ENCODE measurements at places on chromosomes 12 and 14.

GRCh38 chr12:68335462-68335861 is 3.3 kb upstream of the MDM1 start:
- DNase-seq, result no peak

DNA sequence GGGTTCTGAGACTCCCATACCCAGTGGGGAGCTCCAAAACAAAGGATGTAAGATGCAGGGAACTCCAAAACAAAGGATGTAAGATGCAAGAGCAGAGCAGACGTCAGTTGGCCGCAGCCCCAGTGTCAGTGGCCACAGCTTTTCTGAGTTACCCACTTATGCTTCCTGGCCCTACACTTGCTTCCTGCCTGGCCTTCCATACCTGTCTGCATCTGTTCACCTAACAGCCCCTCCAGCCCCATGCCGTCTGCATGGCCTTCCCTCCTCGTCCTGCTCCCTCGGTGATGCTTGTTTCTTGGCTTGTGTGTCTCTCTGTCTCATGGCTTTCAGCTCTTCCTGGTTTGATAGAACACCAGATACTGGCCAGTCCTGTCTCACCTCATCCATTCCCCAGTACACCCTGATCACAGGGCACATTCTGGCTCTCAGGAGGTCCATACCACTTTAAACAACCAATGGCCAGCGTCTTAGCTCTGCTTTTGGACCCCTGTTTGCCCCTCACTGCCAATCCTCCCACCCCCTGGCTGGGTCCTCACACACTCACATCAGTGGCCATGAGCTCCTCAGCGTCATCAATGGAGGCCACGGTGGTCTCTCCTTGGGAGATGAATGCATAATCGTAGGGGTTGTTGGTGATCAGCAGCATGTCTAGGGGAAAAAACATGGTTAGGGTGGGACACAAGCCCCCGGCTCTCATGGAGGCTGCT is 5.3 kb downstream of the MYH7 start:
- no peak for DNase-seq

- DNase-seq, result no peak
Measured at GRCh38 chr12:80205960-80206359, 106.6 kb downstream of the OTOGL start.

GRCh38 chr12:129049917-129050316 is 196.6 kb downstream of the GLT1D1 start:
- peak; percentile 88 for DNase-seq

- DNase-seq, result no peak
Measured at GRCh38 chr14:88825503-88825902, 1.1 kb downstream of the TTC8 start.

GRCh38 chr14:91570021-91570420 is 59.9 kb upstream of the PPP4R3A start:
- DNase-seq, result peak; percentile 76

DNA sequence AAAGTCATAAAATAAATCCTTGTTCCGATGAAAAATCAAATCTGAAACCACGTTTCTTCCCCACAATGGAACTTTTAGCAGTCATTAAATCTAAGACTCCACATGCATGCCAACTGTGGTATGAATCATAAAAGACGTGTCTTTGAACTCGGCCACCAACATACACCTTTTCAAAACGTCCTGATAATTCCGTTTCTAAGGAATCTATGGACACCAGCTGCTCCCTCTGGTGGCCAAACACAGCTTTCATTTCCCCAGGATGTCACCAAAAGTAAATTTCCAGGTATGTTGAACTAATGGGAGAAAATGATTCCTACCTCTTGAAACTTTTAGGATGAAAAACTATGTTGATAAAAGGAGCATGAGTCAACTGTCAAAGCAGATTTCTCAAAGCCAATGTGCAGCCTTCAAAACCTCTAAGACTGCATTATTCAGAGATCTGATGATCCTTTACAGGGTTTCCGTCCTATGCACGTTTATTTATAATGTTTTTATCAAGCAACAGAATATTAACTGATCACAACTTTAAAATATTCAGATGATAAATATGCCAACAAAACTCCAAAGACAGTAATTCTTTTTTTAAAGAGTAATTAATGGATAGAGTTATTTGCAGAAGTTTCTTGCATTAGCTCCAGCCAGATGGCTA is 96.2 kb downstream of the CIT start:
- DNase-seq, result peak; percentile 82

GRCh38 chr14:29858299-29858698 is 69.3 kb downstream of the PRKD1 start:
- DNase-seq, result no peak

DNA sequence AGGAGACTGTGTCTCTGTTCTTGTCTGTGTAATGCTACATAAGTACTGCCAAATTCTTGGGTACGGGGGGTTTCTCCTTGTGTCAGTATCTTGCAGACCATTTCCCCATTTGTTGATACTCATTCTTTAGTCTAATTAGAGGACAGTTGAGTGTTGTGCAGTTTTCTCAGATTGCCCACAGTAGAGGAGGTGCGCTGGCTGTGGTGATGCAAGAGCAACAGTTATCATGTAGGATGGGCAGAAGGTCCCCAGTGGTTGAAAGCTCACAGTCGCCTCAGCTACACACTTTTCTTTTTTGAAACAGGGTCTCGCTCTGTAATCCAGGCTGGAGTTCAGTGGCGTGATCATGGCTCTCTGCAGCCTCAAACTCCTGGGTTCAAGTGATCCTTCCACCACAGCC is 37.8 kb upstream of the ATP2A2 start:
- no peak for DNase-seq

GRCh38 chr12:89280833-89281538 is 71.3 kb downstream of the DUSP6 start:
- DNase-seq, result no peak

GRCh38 chr14:104179126-104179525 is 40.7 kb downstream of the KIF26A start:
- DNase-seq, result no peak

DNA sequence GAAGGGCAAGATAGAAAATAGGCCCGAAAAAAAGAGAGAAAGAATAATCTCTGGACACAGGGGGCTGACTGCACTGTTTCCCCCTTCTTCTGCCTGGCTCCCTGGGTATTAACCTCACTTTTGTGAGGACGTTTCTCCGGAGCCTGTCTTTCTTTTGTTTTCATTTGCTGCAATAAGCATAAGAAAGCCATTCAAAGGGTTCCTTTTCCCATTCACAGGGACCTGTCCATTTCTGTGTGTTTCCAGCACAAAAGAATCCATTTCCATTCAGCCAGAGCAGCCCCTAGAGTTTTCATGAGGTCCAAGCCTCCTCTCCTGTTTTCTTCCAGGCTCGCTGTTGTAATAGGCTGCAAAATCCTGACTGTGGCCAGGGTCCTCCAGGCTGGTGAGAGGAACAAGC is 16.8 kb downstream of the PLXNC1 start:
- no peak for DNase-seq

DNA sequence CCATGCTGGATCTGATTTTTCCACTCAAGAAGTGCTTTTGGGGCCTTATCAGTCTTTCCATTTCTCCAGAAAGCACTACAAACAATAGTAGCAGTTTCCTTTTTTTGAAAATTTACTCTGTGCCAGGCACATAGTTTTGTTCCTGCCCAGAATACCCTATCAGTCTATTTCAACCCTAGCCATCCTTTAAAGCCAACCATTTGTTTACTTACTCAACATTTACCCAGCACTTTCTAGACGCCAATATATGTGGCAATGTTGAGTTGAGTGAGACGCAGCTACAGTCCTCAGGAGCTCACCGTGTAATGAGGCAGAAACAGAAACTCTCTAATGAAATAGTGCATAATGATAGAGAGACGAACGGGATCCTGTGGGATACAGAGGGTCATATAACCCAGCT is 32.9 kb upstream of the CHST11 start:
- no peak for DNase-seq

- DNase-seq, result no peak
Measured at GRCh38 chr14:54834727-54835126, 67.9 kb downstream of the GCH1 start.

DNA sequence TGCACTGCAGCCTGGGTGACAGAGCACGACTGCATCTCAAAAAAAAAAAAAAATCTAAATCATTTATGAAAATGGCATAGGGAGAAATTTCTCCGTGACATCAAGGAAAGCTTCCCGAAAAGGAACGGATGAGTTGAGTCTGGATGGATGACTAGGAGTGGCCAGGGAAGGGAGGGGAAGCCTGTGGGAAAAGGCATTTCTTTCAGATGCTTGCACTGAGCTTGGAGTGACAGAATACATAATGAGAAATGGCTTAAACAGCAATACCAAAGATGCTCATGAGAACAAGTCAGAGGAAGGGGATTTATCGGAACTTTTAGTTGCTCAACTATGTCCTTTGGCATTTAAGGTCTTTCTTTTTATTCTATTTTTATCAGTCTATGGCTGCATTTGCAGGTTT is 1369.2 kb upstream of the TMEM132C start:
- DNase-seq, result no peak

DNA sequence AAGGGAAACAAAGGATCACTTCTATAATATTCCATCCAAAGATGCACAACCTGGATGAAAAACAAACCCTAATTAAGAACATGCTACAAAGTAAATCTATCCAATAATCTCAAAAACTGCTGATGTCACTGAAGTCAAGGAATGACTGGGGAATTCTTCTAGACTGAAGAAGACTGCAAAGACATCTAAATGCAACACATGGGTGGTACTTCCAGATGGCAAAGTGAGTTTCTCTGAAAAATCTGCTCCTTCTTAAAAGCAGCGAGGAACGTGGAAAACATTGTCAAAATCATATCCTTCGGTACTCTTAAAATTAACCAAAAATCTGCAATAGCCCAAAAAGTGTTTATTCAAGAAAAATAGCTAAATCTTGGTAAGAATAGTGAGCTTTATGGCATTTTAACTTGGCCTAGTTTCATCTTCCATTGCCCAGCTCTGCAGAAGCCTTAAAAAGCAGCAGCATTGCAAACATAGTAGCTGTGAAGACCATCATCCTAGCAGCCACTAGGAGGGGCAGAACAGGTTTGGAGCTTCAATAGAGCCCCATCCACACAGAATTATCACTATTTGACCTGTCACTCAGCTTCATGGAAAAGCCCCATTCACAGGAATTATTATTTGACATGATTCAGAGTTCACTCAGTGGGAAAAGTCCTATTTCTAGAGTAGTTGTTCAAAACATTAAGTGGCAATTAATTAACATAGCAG is 7.4 kb downstream of the CLEC14A start:
- peak; percentile 51 for DNase-seq

GRCh38 chr12:122021822-122022392 is at the start of gene BCL7A:
BCL7A (plus strand) TSS chr12:122021884; CDS start chr12:122022092, 208 bp downstream.
- DNase-seq, result peak; percentile 92

DNA sequence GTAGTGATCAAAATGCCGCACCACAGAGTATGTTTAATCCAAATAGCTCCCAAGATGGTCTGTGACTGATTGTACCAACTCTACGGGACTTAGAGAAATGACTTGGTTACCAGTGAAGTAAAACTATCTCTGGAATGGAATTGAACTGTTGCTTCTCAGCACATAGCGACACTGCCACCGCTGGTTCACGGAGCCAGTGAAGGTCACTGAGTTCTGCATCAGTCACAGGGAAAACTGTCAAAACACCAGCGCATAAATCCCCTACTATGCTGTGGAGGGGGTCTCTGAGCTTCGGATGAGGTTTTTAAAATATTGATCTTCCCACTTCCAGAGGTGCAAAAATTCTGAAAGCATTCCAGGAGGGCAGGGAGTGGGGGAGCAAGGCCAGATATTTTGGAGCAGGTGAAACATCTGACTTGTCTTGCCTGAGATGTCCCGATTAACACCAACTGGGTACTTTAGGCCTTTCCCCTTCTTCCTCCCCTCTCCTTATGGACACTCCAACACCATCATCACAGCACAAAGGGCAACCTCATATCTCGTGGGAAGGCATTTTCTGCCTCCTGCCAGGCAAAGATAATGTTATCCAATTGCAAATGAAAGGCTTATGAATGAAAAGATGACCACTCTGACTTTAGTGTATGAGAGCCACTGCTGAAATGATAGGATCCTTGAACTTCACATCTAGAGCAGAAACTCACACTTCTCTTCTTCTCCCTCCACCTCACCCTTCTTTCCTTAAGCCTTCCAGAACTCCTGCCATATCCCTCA is 2.0 kb upstream of the PLXNC1 start:
- DNase-seq, result peak; percentile 54

DNA sequence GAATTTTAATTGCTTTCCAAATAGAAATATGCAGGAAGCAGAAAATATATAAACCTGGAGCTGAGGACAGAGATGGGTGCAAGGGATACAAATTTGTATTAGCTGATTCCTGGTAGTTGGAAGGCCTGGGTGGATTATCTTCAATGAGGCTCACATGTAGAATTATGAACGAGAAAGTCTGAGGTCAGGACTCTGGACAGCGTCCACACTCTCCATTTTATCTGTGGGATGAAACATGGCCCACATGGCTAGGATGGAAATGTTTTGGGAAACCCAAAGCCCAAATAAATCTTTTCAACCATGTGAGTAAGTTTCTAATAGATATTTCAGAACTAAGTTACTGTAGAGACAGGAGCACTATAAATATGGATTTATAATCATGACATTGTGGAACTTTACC is 256.1 kb downstream of the APAF1 start:
- peak; percentile 66 for DNase-seq

GRCh38 chr14:77523109-77523508 is 24.5 kb upstream of the ISM2 start:
- DNase-seq, result no peak

- no peak for DNase-seq
Measured at GRCh38 chr12:130462558-130463274, 125.0 kb downstream of the PIWIL1 start.

- no peak for DNase-seq
Measured at GRCh38 chr12:88546226-88546625, 34.0 kb downstream of the KITLG start.

GRCh38 chr14:56224229-56224628 is 106.0 kb downstream of the PELI2 start:
- no peak for DNase-seq

- DNase-seq, result peak; percentile 66
Measured at GRCh38 chr14:31884776-31885379, 192.2 kb upstream of the ARHGAP5 start.

DNA sequence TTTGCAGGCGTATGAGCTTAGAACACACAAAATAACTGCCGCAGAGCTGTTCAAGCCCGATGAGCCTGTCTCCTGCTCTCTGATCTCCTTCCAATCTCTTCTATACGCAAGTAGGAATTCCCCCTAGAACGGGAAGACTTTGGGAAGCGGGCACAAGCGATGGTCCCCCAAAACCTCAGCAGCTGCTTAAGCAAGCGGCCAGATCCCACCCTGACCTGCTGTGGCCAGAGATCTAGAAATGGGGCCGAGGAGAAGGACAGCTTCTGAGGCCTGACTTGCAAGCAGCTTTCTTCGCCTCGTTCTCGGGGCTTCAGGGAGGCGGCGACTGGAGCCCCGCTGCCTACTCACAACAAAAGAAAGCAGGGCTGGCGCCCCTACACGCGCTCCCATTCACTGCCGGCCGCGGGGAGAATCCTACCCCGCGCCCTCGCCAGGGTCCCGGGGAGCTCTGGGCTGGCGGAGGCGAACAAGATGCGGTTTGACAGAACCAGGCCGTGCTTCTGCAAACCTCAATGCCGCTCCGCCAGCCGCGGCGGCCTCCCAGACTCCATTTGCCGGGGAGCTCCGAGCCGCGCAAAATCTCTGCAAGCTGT is 922 bp downstream of the TBX5 start:
- DNase-seq, result peak; percentile 88

- DNase-seq, result no peak
Measured at GRCh38 chr12:87901457-87901856, 127.7 kb downstream of the C12orf50 start.

- no peak for DNase-seq
Measured at GRCh38 chr14:22721213-22721612, 45.3 kb upstream of the OXA1L start.

GRCh38 chr14:65805113-65805473 is 392.6 kb downstream of the FUT8 start:
- DNase-seq, result no peak

- no peak for DNase-seq
Measured at GRCh38 chr14:102831163-102831804, 54.0 kb downstream of the TRAF3 start.

Measured in endodermal cell (in vitro differentiated cells).